ENCODE measurements at places on chromosomes 6 and 20. TPM values are rescaled to one million over a fixed set of nuclear protein-coding genes. Genes with fewer than 3 reads are reported as not detected.

The WFDC12 gene
- total RNA-seq = not detected

- DNase-seq = no peak
Observed at GRCh38 chr20:10961651-10962288, 288.0 kb upstream of the JAG1 start.

The TUBB2B gene
- total RNA-seq = 2.5 TPM

The DYNLT2 gene
- total RNA-seq = 1.4 TPM

DNA sequence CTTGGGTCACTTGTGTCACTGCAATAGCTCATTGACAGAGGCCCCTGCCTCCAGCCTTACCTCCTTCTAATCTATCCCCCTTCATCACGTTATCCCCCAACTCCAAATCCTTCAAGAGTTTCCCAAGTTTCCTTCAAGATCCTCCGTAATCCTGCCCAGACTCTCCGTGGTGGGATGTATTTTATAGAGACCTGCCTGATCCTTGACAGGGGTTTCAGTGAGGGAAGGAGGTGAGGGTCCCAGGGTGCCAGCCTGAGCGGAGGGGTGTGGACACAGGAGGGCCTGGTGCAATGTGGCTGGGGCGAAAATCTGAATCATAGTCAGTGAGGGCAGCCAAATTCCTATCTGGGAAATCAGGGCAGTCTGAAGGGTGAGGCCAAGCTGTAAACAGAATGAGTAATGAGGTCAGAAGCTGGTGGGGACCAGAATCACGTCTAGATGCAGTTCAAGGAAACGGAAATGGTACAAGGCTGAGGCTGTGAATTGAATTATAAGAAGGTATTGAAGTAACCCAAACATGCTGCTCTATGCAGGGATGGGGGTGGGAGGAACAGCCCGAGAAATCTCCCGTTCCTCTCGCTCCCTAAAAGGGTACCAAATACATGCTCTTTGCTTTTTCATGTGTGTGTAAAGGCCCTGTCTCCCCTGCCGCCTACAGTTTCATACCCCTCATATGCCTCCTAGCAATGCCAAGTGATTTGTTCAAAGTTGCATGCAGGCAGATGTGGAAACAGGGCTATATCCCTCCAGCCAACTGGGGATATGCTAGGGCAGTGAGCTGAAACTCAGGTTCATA, 35.4 kb upstream of the PIM1 start:
- DNase-seq = peak; percentile 97

DNA sequence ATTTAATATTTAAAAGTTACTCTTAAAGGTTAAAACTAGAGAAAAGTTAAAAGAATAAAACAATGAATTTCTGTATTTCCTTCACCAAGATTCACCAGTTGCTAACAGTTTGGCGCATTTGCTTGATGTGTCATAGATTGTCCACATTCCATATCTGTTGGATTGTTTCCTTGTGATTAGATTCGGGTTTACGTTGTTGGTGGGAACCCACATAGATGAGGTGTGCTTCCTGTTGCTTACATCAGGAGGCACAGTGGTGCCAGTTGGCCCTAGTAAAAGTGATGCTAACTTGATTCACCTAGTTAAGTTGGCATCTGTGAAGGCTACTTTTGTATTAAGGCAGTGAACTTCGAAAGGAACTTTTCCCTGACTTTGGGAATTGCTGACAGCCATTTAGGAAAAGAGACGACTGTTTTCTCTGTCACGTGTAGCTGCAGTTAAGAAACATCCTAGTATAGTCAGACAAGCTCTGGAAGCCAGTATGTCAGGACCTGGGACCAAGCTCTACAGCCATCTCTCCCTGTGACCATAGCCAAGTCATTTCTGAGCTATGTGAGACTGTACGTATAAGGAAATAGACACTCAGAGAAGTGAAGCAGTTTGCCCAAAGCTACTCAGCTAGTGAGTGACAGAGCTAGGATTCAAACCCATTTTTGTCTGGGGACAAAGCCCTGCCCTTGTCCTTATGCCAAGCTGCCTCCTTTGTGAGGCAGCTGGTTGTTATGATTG, 49.0 kb downstream of the PPARD start:
- DNase-seq = peak; percentile 97

DNA sequence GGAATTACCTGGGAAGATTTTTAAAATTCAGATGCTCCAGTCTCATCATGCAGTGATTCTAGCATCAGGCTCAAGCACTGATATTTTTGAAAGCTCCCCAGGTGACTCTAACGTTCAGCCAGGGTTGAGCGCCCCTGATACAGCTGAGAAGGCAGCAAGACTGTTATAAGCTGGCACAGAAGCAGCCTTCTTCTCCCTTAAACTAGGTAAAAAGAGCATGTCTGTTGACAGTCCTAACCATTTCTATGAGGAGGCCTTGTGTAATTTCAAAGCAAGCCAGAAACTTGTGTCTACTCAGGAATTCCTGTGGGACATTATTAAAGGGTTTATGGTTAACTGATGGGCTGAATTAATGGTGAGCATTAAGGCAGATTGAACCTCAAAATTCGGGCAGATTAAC, 141.9 kb downstream of the PDE7B start:
- no peak for DNase-seq

The MRPS18A gene
- 49.1 TPM for total RNA-seq

The CAGE1 gene
- total RNA-seq = 0.13 TPM

- no peak for DNase-seq
Observed at GRCh38 chr6:64100702-64101303, 465.2 kb downstream of the PHF3 start.

The WFDC9 gene
- total RNA-seq = not detected

- DNase-seq = no peak
Observed at GRCh38 chr20:47888351-47888750, 103.1 kb upstream of the SULF2 start.

The GGTLC1 gene
- total RNA-seq = 0.43 TPM

DNA sequence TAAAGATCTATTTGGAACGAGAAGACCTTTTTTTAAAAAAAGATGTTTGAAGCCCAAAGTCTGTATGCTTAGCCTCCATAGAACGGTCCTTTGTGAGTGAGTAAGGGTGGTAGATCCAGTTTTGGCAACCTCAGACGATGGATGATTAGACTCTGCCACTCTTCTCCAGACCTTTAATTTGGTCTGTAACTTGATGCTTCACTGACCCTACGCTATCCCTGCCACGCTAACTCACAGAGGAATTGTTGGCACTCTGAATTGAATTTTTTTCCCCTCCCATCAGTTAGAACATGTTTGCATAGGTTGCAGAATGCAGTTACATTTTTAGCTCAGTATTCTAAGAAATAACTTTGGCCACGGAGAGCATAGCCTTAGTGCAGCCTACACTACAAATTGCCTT, 15.8 kb upstream of the DEK start:
- peak; percentile 33 for DNase-seq

GRCh38 chr6:147157930-147158329, 46.3 kb upstream of the STXBP5 start:
- DNase-seq = no peak

DNA sequence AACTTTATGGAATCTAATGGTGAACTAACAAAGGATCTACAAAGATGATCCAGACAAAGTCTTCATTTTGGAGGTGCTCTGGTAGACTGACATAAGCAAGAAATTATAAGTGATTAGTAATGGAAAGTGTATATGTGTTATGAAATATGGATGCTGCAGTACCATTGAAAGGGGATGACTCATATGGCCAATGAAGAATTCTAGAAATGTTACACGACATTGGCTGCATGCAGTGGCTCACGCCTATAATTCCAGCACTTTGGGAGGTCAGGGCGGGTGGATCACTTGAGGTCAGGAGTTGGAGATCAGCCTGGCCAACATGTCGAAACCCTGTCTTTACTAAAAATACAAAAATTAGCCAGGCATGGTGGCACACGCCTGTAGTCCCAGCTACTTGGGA, 23.5 kb downstream of the CFAP206 start:
- peak; percentile 52 for DNase-seq

The ZKSCAN3 gene
- total RNA-seq = 6.2 TPM
